T-helper 17 cell (primary cell): ENCODE measurements at places on chromosomes 16 and 17.

- no peak for DNase-seq
These were observed 36.3 kb downstream of the VAC14 start for GRCh38 chr16:70764632-70765031.

- DNase-seq = peak; percentile 67
These were observed 324.7 kb downstream of the SEC14L1 start for GRCh38 chr17:77465358-77466041.

GRCh38 chr16:66478733-66479511 is 51.8 kb downstream of the BEAN1 start:
- DNase-seq = peak; percentile 50

DNA sequence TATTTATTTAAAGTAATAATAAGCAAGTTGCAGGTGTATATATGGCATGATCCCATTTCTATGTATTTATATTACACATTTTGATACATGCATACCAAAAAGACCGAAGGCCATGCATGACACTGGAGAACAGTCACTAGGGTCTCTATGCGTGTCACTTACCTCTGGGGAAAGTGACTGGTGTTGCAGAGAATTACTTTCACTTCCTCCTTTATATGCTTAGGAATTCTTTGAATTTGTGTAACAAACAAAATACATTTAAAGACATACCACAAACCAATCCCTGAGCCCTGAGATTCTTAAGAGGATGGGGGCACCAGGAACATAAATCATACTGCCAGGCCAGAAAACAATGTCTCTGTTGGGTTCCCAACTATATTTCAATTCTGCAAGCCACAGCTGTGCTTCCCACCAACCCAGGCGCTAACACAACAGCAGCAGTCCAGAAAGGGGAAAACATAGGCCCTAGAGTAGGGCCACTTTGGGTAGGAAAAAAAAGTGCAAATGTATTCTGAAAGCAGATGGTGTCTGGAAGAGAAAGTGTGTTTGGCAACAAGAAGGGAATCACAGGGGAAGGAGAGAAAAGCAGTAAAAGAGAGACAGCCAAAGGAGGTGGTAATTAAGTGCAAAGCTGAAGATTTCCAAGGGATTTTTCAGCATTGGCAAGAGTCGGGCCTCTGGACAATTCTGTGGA is 24.5 kb upstream of the HYDIN start:
- no peak for DNase-seq

- no peak for DNase-seq
These were observed 2.1 kb downstream of the ESRP2 start for GRCh38 chr16:68233835-68234187.

DNA sequence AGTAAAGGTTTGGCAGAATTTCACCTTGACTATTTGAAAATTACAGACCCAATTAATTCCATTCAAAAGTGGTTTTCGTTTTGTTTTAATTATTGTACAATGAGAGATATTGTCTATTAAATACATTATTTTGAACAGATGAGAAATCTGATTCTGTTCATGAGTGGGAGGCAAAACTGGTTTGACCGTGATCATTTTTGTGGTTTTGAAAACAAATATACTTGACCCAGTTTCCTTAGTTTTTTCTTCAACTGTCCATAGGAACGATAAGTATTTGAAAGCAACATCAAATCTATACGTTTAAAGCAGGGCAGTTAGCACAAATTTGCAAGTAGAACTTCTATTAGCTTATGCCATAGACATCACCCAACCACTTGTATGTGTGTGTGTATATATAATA is 72.6 kb downstream of the CDK12 start:
- DNase-seq = no peak

GRCh38 chr16:59455497-59455896 is 721.4 kb upstream of the GOT2 start:
- DNase-seq = no peak

DNA sequence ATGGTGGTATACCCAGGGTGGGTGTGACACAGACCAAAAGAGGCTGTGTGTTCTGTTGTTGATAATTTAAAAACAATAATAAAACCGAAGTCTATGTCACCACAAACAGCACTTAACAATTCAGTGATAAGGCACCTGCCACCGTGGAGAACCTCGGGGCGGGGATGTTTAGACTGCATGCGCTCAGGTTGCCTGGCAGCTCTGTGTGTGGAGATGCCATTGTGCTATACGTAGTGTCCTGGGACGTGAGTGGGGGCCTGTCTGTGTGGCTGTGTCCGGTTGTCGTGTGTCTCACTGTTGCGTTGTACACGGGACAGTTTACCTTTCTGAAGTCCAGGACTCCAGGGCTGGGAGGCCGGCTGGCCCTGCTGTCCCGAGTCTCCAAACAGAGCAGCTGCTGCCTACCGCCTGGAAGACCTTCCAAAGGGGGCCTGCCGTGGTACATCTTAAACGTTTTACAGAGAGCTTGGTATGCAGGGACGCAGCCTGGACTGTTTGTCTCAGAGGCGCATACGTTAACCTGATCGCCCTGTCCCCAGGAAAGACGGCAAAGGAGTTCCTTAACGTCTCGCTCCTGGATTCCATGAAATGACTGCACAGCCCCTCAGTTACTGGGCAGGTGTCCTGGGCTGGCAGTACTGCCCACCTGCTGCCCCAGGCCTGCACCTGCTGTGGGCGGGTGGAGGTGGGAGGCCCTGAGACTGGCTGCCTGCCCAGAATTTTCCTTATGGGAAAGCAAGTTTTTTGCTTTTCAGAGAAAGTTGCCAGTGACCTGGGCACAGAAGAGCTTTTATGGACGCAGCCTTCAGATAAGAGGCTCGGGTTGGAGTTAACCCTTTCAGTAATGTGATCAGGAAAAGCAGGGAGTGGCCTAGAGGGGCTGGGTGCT is 19.0 kb downstream of the SPIRE2 start:
- DNase-seq = no peak

DNA sequence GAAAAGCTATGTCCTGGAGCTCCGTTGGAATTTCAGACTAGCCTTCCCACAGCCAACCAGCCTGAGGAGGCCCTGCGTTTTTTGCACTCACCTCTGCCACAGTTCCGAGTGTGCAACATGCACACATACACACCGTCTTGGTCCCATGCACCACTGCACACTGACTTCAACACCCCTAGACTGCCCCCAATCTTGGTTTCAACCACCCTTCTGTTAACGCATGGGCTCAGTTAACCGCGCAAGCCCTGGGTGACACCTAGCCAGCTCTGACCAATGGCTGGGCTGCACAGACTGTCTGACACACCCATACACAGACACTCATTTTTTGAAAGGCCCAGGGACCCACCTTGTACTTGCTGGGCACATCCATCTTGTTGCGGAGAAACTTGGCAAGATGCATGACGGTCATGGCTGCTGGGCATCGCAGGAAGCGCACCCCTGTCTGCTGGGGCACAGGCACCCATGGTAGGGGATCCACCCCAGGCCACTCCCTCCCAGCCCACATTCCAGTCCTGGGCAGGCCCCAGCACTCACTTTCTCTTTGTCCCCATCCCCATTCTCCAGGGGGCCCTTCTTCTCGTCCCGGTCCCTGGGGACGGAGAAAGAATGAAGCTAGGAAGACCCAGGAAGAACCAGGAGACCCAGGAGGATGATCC is 8.0 kb downstream of the CISD3 start:
- DNase-seq = no peak

DNA sequence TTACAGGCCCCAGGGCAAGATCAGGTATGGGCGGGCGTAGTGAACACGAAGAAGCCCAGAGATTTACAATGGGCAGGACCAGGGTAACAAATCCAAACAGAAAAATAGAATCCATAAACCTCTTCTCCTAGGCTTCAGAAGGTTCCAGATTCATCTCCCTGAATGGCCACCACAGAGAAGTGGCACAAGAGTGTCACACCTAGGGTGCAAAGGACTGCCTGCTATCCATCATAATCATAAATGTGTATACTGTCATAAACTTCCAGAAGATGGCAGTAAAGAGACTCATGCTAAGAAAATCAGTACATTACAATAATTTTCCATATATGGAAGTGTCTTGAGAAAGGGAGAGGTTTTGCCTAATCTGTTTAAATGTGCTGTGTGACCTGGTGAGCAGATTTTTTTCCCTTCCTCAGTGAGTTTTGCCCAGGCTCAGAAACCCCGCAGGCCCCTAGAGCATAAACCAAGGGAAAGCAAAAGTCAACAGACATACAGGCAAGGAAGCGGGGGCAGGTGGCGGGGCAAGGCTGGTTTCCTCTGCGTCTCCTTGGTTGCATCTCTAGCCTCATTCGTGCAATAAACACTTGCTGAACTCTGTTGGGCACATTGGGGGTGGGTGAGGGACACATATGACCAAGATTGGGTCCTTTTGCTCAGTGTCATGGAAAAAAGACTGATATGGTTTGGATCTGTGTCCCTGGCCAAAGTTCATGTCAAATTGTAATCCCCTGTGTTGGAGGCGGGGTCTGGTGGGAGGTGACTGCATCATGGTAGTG is 92.0 kb upstream of the CDH5 start:
- DNase-seq = no peak

DNA sequence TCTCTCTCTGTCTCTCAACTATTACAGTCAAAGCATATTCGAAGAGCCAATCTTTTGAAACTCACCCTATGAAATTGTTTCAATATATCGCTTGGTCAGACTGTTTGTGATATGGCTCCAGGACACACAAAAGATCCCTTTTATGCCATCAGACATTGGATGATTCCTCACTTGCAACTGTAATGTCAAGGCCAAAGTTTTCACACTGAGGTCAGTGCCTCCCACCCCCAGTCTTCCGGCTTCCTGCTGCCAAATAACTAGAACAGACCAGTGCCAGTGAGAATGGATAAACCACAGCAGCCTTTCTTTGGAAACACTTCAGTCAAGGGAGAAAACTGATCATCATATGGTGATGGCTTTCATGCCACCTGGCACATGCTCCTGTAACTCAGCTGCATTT is 321.9 kb upstream of the ZFHX3 start:
- DNase-seq = no peak

DNA sequence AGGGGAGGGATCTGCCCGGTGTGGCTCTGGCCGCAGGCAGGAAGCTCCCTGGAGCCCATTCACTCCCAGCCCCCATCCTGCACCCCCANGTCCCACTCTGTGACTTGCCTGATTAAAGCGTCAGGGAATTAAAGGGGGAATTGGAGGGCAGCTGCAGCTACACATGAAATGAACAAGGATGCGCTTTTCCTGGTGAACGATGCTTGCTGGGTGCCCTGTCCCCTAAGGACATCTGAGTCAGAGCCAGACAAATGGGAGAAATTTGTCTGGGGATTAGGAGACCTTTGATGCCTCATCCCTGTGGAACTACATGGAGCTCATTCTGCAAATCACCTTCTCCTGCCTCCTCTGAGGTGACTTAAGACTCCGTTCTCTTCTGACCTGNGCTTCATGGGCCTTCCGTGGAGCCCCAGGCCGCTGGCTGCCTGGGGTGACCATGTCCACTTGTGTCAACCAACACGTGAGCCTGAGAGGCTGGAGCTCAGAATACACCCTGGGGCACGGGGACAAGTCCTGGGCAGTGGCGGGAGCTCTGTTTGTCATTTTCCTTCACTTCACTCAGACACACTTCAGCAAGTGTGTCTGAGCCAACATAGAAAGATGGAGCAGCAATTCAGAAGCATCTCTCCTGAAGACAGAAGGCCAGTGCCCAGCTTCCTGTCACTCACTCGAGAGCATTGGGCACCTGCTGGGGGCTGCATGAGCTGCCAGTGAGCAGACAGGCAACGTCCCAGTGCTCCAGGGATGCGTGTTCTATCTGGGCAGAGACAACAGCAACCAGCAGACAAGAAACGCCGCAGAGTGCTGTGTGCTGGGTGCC is 54.1 kb downstream of the METRNL start:
- DNase-seq = no peak

DNA sequence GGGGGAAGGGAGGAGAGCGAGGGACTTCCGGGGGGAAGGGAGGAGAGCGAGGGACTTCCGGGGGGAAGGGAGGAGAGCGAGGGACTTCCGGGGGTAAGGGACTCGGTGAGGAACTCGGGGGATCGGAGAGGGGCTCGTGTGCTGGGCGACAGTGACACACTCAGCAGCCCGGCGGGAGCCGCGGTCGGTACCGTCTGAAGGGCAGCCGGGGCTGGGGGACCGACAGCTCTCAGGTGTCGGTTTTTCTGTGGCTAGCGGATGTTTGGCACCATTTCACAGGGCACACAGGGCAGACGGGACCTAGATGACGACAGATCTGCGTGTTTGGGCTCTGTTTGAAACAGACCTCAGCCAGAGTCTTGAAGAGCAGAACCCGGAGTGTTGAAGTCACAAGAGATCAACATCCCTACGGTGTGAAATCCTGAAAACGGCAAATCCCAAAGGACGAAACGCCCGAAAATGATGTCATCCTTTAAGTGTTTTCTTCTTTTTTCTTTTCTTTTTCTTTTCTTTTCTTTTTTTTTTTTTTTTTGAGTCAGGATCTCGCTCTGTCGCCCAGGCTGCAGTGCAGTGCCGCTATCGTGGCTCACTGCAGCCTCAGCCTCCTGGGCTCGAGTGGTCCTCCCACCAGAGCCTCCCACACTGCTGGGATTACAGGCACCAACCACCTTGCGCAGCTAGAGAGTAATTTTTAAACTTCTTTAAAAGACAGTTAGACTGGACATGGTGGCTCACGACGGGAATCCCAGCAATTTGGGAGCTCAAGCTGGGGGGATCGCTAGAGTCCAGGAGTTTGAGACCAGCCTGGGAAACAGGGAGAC is 23.9 kb downstream of the ZNF778 start:
- DNase-seq = peak; percentile 73

- no peak for DNase-seq
These were observed 10.1 kb downstream of the NOB1 start for GRCh38 chr16:69744363-69745231.

GRCh38 chr17:30352240-30352814 is 18.5 kb upstream of the TMIGD1 start:
- DNase-seq = no peak

- no peak for DNase-seq
These were observed 2.7 kb upstream of the PRKCA start for GRCh38 chr17:66299711-66300110.

- DNase-seq = no peak
These were observed 92.4 kb downstream of the KPNA2 start for GRCh38 chr17:68127914-68128313.

DNA sequence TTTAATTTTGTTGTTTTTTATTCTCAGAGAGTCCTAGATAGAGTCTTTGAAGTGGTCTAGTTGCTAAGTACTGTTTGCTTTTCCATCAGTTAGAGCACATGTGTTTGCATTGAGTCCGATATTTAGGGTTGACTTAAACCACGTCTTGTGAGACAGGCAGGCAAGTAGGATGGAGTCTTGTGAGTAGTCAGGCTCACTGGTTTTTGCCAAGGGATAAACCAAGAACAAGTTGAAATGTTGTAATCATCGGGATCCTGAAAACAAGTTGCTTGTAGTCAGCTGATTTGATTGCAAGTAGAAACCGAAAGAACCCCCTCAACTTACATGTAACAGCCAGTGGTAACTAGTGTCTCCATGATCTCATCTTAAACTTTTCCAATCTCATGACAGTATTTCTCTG is 17.2 kb downstream of the ATP6V0A1 start:
- DNase-seq = no peak

DNA sequence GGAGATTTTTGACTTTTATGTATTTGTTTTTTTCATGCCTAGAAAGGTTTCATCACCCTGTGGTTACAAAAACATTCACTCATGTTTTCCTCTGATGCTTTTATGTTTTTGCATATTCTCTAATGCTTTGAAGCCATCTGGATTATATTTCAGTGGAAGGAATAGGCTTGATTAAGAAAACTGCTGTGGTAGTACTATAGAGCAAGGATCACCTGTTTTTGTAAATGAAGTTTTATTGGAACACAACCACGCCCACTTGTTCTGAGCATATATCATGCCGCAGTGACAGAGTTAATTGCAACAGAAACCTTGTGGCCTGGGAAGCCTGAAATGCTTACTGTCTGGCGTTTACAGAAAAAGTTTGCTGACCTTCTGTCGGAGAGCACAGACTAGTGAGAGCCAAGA is 11.5 kb downstream of the COX10 start:
- DNase-seq = no peak
